ENCODE measurements at places on chromosomes 7 and 10.

- no peak for DNase-seq
Measured at GRCh38 chr10:34811968-34812514, 3.1 kb downstream of the PARD3 start.

DNA sequence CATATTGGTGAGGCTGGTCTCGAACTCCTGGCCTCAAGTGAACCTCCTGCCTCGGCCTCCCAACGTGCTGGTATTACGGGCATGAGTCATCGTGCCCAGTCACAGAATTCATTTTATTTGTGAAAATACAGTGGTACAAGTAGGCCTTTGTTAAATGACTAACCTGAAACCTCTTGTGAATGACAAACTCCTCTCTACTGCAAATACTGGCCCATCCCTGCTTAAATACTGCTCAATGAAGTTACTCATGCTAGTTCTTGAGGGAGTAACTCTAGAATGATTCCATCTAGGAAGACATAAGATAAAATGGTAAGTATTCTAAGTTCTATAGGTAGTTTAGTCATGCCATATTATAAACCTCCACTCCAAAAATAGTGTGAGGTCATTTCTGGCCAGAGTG lies 80.7 kb downstream of the UBE2H start:
- no peak for DNase-seq

DNA sequence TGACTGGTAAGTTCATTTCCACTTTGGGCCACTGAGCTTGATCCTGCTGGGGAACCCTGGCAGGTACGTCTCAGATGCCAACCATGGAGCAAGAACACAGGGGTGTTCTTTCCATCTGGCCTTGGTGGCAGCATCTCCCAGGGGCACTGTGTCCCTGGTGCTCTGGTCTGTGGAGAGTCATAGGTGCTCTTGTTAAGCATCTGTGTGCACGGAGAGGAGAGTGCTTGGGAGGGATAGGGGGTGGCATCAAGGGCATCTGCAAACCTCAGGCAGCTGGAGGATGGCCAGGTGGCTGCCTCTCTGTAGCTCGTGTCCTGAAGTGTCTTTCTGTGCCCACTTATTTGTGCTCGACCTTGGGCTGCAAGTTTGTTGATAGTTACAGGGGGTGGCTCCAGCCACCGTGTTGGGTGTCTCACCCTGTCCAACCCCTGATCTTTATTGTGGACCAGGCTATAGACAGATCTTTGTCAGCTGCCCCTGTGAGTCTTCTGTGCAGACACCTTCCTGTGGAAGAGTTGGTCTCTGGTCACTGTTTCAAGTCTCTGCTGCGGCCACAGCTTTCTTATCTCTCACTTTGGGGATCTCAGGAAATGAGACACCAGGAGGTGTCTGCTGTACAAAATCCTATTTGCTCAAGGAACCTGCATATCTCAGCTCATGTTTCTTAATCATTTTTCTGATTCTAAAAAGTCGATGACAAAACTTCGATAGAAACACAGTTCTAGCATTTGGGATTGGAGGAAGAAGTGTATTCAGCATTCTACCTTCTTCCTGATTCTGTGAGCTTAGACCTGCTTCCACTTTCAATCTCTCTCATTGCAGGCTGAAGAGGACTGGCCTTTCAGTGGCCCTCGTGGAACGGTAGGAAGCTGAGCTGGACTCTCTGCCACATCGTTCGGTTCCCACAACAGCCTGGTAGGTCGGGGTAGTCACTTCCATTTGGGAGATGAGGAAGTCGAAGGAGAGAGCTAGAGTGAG lies 17.2 kb upstream of the GIMAP8 start:
- DNase-seq: no peak

DNA sequence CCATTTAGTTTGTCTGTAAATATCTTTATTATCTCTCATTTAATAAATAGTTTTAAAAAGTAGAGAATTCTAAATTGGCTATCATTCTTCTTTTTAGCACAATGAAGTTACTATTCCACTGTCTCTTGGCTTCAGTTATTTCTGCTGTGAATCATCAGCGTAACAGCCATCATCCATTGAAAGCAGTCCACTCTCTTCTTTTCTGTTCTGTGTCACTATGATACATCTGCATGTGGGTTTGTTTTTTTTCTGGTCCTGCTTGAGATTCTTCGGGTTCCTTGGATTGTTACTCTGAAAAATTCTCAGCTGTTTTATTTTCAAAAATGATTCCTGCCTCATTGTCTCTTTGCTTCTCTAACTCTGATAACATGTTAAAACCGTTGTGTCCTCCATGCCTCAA lies 52.5 kb downstream of the CSGALNACT2 start:
- DNase-seq: no peak

DNA sequence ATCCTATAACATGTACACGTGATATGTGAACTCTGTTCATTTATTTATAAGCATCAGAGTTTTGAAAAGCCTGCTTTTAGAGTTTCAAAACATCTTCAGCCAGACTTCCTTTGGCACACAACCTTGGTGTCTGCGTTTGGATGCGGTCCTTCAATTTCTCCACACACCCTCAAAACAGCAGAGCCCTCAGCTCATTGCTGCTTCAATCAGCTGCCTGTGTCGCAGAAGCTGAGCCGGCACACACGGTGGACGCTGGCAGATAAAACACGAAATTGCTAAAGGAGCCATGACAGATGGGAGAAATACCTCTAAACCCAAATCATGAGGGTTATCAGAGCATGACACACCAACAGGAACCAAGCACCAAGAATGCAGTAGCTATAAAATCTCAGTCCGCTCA lies 396.4 kb upstream of the AKR1E2 start:
- no peak for DNase-seq

DNA sequence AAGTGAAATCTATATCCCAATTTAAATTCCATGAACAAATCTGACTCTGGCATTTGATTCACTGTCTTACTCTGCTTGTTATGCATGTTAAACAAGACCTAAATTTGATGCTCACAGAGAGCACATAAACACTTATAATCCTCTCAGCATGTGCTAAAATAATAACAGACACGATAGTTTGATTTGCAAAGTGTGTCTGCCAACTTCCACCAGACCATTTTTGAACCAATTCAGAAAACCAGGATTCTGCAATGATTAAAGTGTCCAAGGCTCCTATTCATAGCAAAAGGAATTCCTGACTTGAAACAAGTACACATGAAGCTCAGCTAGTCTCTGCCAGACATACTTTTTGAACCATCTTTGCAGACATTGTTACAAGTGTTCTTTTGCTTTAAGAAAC lies 11.2 kb downstream of the RBM20 start:
- DNase-seq: no peak

DNA sequence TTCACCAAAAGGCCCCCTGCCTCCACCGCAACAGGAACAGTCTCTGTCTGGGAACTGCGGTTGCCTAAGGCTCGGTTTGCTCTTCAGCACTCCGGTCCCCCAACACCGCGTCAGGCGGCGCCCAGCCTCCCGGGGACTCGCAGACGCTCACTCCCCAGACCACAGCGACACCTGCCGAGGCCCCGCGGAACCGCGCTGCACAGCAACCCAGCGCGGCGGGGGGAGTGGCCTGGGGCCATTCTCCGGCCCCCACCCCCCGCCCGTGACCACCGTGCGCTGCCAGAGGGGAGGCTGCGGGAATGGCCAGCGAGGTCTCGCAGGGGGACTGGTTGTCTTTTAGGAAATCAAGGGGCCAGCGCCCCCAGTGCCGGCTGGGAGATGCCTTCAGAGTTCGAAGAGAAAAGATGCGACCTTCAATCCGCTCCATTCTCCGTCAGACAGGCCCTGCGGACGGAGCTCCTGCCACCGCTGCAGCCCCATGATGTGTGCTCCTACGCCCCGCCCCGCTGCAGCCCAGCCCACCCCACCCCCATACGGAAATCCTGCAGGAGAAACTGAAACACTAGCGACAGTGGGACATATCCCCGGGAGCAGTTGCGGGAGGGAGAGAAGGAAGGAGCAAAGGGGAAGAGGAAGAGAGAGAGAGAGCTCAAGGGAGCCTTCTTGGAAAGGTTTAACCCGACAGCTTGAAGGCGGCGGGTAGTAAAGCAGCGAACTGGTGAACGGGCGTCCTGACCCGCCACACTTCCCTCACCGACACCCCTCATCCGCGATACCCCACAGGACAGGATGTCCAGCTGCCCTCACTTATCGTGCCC lies 137.4 kb upstream of the CDCA7L start:
- peak; percentile 57 for DNase-seq

DNA sequence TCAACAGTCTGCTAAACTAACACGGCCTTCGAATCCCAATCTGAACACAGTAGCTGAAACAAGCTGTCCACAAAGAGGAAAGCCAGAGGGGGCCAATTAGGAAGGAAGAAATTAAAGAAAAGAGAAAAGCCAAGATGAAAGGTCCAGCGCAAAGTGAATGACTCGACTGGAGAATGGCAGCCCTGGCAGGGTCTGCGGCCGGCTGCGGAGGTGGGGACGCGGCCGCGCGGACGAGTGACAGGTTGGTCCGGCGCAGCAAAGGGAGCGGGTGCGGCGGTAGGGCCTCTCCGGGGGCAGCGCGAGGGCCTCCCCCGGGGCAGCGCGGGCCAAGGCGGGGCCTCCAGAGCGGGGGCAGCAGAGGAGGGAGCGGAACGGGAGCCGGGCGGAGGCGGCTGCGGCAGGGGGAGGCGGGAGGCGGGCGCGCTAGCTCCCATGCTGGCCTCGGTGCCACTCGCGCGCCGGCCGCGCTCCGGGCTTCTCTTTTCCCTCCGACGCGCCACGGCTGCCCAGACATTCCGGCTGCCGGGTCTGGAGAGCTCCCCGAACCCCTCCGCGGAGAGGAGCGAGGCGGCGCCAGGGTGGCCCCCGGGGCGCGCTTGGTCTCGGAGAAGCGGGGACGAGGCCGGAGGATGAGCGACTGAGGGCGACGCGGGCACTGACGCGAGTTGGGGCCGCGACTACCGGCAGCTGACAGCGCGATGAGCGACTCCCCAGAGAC lies at the start of gene VWC2:
TSS of gene VWC2 (plus strand) at position 421 of the 718 bp plus-strand sequence. CDS start 1,798 bp downstream, outside the sequence.
- no peak for DNase-seq

DNA sequence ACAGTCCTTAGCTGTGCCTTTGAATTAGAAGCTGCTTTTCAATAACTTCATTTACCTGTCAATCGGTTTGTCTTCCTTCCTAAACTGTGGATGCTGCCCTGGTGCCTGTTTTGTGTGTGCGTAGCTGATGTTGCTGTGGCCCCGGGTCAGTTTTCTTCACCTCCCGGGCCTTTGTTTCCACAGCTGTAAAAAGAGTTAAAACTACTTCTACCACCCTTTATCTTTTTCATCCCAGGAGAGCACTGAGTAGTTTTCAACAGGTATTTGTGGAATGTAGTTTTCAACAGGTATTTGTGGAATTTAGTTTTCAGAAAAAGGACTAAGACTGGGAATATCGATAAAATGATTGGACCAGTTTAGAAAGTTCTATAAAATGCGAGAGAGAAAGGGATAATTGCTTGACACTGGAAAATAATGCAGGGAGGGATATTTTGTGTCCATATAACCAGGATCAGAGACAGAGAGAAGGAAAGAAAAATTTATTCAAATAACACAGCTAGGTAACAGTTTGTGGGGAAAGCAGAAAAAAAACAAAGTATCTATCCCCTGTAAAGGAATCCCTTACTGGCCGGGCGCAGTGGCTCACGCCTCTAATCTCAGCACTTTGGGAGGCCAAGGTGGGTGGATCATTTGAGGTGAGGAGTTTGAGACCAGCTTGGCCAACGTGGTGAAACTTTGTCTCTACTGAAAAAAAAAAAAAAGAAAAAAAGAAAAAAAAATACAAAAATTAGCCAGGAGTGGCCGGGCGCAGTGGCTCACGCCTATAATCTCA lies 15.9 kb upstream of the IGF2BP3 start:
- no peak for DNase-seq

DNA sequence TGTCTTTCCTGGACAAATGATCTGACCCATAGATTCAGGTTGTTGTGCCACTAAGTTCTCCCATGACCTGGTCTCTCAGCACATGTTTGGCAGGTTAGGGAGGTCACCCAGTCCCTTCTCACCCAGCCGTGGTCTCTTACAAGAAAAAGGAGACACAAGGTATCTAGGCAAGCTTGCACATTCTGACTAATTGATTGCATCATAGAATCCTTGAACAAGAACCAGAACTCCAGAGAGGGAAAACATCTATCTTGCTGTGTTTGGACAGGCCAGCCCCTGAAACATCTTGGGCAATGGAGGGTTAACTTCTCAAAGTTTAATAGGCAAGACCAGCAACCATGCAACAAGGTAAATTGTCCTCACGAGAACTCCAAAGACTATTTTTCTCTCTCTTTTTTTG lies 8.5 kb upstream of the HK1 start:
- no peak for DNase-seq

- DNase-seq: peak; percentile 56
Measured at GRCh38 chr10:50624866-50625501, 1.2 kb upstream of the SGMS1 start.

DNA sequence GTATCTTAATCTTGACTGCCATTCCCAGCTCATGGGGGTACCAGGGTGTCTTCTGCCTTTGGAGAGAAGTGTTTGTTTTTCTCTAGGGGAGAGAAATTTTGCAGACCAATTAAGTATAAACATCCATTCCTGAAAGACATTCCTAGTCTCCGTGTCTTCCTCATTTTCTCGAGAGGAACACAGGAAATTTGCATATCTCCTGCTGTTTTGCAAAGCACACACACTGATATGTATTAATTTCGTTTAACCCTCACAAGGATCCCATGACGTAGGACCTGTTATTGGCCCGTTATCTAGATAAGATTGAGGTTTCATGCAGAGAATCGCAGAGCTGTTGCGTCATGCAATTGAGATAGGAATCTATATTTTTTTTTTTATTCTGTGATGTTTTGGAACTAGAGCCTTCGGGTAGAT lies 944 bp downstream of the RHBDD2 start:
- no peak for DNase-seq

GRCh38 chr10:110409926-110410325 lies 87.8 kb upstream of the DUSP5 start:
- DNase-seq: no peak

GRCh38 chr7:140541513-140542227 lies 62.4 kb upstream of the MKRN1 start:
- no peak for DNase-seq

DNA sequence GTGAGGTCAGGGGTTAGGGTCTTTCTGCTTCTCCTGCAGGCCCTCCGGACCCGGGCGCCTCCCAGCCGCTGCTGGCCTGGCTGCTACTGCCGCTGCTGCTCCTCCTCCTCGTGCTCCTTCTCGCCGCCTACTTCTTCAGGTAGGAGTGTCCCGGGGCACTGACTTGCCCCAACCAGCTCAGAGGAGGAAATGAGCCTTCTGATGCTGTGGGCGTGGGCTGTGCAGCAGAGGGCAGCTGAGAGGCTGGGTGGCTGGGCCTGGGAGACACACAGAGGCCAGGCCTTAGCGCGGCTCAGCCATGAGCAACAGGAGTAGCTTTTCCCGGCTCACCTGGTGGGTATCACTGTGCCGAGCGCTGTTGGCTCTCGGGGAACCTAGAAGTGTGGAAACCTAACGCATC lies 78.9 kb downstream of the MKI67 start:
- no peak for DNase-seq

GRCh38 chr10:29163746-29164145 lies 125.1 kb upstream of the LYZL1 start:
- no peak for DNase-seq
